Right lobe of liver (tissue), 6 donors: ENCODE measurements at places on chromosomes 6 and 20.

DNA sequence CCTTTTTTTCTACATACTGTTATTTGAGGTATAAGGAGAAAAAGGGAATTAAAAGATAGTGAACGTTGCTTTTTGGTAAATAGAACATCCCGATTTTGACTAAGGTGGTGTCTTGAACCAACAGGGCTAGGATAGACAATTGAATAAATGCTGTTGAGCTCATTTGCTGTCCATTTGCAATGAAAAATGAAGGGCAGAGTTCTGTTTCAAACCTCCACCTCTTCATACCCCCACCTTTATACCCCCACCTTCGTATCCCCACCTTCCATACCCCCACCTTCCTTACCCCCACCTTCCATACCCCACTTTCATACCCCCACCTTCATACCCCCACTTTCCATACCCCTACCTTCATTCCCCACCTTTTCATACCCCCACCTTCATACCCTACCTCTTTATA lies 93.4 kb upstream of the NAA20 start:
- no peak for DNase-seq

DNA sequence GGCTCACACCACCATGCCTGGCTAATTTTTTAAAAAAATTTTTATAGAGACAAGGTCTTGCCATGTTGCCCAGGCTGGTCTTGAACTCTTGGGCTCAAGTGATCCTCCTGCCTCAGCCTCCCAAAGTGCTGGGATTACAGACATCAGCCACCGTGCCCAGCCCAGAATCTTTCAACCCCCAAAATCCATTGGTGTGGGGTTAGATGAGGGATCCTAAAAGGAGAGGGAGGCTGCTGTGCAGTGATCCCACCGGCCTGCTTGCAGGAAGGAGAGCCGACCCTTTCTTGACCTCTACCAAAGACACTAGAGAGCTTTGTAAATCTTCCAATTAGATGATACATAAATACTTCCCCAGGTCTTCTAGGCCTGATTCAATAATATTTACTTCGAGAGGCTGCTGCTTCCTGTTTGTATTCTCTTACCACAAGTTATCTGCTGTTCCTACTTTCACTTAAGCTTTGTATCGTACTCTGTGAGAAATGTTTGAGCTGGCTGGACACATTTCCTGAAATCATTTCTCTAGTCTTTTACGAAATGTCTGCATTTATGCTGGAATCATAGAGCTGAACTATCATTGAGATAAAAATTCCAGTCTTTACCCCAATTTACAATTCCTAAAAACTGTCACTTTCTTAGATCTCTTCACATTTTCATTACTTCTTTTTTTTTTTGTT lies 49.3 kb upstream of the IER3 start:
- no peak for DNase-seq

- DNase-seq, result no peak
Observed at GRCh38 chr6:166851911-166852310, 104.4 kb downstream of the RNASET2 start.

GRCh38 chr6:156627524-156627923 lies 149.7 kb upstream of the ARID1B start:
- no peak for DNase-seq

GRCh38 chr20:21099751-21100577 lies 6.2 kb downstream of the LINC00237 start:
- peak; percentile 61 for DNase-seq
